ENCODE measurements at places on chromosomes 7 and 10.

- no peak for DNase-seq
Measured at GRCh38 chr10:6400331-6400730, 179.7 kb downstream of the PRKCQ start.

DNA sequence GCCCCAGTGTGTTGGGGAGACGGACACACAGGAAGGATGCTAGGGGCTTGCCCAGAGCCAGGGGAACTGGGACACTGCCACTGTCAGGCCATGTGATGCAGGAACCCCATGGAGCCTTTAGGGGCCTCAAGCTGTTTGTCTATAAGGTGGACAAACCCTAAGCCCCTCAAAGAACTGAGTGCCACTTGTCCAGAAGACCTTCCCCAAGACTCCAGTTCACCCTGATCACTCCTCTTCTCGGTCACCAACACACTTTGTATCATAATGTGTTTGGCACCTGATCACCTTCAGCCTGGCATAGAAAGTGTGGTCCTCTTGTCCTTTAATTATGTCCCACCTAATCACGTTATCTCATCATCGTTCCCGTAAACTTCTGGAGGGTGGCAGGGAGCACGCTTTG, 700 bp downstream of the H2BK1 start:
- DNase-seq: no peak

- no peak for DNase-seq
Measured at GRCh38 chr7:1993031-1993695, 239.6 kb downstream of the MAD1L1 start.

GRCh38 chr10:60203993-60204618, 185.6 kb downstream of the ANK3 start:
- peak; percentile 55 for DNase-seq

GRCh38 chr10:132494866-132495630, 42.5 kb upstream of the INPP5A start:
- no peak for DNase-seq

- DNase-seq: no peak
Measured at GRCh38 chr10:7651853-7652470, 14.8 kb downstream of the ITIH5 start.

- no peak for DNase-seq
Measured at GRCh38 chr10:75375838-75376237, 25.7 kb downstream of the ZNF503 start.

- no peak for DNase-seq
Measured at GRCh38 chr7:42946627-42946950, 14.4 kb downstream of the MRPL32 start.

- DNase-seq: no peak
Measured at GRCh38 chr10:70942125-70942524, 53.8 kb upstream of the PCBD1 start.

- no peak for DNase-seq
Measured at GRCh38 chr7:139944248-139944647, 115.2 kb downstream of the TBXAS1 start.

DNA sequence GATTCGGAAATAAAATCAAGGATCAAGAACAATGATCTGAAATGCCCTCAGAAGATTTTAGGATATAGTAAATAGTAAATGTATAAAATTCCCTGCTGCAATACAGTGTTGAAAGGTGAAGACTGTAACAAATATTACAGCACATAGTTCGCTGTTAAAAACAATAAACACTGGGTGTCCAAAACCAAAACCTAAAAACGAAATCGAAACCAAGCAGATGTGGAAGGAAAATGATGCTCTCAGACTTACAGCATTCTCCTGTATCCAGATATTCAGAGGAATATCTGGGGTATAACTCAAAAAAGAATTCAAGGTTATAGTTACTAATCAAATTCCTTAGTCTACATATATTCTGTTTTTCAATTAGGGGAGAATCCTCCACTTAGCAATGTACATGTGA, 708.1 kb upstream of the PCDH15 start:
- no peak for DNase-seq

DNA sequence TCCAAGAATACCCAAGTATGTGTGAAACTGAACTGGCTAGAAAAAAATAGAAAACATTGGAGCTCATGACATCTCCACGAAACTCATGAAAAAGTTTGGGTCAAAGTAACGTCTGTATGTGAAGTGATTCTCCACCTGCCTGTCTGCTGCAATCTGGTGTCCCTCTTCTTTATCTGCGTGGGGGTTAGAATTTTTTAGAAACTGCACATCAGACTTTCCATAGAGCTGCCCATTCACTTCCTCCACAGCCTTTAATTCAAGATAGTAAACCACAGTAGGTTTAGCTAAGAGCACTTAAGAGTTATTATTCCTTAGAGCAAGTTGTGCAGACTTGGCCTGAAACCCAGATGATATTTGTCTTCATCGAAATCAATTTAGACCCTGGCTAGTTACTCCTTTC, 55.3 kb downstream of the SCIN start:
- DNase-seq: no peak

DNA sequence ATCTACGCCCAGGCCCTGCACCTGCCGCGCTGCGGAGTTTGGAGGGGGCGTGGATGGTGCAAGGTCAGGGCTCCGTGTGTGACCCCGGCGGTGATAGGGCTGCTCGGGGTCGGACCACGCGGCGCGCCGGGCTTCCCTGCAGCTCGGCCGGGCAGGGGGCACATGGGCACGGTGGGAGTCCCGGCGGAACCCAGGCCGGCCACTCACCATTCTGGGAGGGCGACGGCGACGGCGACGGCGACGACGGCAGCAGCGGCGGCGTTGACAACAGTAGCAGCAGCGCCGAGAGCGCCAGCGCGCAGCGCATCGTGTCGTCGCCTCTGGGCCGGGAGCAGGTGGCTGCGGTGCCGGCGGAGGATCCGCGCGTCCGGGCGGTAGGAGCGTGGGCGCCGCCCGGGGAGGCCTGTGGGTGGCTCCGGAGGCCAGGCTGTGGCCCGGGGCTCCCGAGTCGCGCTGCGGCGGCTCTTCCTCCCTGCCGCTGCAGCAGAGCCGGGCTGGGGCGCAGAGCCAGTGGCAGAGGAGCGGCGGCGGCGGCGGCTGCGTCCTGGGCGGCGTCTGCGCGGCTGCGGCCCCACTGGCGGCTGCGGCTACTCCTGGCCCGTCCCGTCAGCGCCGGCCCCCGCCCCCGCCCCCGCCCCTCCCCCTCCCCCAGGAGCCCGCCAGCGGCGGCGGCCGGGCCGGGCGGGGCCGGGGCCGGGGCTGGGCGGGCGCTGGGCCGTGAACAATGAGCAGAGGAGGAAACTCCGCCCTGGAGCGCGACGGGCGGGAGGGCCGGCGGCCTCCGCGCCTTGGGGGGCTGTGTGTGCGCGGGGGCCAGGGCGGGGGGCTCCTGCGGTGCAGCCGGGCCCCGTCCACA, at the start of gene PODXL:
PODXL (minus strand) TSS at position 576 of the 856 bp plus-strand sequence; CDS start at position 307, 269 bp downstream.
- peak; percentile 55 for DNase-seq

- no peak for DNase-seq
Measured at GRCh38 chr7:44329888-44330287, 4.5 kb upstream of the CAMK2B start.

Data from HAP-1 (cell line).